NCI-H1417 treated with DMSO at 0.1 percent for 48 hours (cell line): ENCODE measurements at places on chromosomes 4 and X.
A peak's percentile ranks its signal among the peaks of the same experiment; 100 is the strongest.

GRCh38 chr4:74873545-74874301 is 59.2 kb upstream of the PARM1 start:
- DNase-seq, result peak; percentile 76

DNA sequence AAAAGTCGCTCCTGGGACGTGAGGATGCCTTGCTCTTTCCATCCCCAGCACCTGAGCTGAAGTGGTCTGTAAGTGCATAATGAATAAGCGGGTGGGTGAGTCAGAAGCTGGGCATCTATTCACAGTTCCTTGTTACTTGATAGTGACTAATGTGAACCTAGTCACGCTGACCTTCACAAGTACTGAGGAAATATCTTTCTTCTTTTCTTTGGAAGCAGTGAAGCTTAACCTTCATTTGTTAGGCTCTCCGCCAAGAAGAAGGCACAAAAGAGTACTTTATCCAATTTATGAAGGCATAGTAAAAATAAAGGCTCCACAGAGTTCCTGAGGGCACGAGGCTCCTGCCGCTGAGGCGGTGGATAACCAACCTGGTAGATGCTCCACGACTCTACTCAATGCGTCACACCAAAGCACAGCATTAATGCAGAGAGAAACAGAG is 475.7 kb upstream of the SLIT2 start:
- no peak for DNase-seq

DNA sequence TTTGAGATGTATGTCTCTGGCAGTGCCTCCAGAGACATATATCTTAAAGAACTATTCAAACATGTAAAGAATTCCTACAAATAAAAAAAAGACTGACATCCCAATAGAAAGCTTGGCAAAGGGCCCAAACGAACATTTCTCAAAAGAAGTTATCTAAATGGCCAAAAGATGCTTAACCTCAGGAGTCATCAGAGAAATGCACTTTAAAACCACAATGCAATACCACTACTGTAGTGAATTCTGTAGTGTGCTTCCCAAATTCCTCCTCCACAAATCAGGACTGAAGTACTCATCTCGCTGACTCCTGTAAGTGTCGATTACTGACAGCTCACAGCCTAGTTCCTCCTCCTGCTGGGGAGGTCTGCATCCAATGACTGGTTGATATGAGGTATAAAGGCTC is 129.0 kb upstream of the MAMLD1 start:
- no peak for DNase-seq

GRCh38 chrX:48531358-48531959 is 8.1 kb upstream of the TBC1D25 start:
- DNase-seq, result no peak

GRCh38 chrX:11105080-11105479 is 6.1 kb upstream of the HCCS start:
- DNase-seq, result no peak

- DNase-seq, result no peak
These were observed 44.9 kb downstream of the MMRN1 start for GRCh38 chr4:89939546-89939945.

DNA sequence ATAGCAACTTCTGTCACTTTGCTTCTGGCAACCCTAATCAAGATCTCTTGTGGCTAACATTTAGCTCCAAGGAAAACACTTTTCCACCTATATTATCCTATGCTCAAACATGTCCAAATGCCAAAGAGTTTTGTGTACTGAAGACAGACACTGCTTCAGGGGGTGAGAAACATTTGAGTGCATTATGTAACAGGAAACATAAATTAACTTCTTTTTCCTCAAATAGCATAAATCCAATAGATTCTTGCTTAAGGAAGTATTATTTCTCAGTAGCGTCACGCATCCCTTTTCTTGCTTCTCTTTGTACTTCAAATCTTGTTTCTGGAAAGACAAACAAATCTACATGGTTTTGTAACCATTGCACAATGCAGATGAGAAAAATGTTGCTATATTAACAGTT is 839.1 kb downstream of the GLUD2 start:
- DNase-seq, result no peak

DNA sequence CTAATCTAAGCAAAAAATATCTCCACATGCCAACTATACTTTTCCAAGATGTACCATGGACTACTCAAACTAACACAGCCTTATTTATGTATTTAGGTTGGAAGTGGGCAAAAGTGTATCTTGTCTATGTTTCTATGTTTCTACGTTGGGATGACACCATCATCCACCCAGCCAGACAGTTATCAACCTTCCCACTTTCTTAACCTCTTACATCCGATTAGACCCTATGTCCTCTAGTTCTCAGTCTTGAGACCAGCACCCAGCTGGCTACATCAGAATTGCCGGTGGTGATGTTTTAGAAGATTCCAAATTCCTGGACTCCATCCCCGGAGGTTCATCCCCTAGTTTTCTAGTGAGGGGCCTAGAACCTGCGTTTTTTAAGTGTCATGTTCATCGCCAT is 1.0 kb upstream of the AASDH start:
- DNase-seq, result no peak

- no peak for DNase-seq
These were observed 76.2 kb upstream of the TEX13D start for GRCh38 chrX:124256216-124256615.

DNA sequence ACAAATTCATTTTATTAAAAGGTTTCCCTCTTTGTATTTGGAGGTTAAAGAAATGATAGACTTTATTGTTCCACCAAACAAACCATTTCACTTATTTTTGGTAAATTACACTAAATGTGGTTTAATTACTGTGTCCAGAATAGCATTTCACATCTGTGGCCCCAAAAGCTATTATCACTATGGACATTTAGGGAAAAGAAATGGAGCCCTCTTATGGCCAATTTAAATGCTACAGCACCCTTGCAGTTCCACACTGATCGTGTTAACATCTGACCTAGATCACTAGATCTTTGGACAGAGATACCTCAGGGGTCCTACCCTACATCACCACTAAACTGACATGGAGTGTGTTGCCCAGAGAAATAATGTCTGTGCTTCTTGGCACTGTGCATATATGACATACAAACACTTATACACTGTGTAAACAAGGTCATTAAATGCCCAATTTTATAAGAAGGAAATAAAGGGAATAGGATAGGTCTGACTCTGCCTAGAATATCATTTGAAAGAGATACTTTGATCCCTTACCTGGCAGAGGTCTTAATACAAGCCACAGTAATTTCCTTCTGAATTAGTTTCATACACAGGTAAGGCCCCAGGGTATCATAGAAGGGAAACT is 163.9 kb downstream of the KDR start:
- DNase-seq, result no peak

- DNase-seq, result no peak
These were observed 82.2 kb downstream of the STOX2 start for GRCh38 chr4:183986971-183987946.

GRCh38 chrX:84724576-84724975 is 222.3 kb upstream of the HDX start:
- no peak for DNase-seq

DNA sequence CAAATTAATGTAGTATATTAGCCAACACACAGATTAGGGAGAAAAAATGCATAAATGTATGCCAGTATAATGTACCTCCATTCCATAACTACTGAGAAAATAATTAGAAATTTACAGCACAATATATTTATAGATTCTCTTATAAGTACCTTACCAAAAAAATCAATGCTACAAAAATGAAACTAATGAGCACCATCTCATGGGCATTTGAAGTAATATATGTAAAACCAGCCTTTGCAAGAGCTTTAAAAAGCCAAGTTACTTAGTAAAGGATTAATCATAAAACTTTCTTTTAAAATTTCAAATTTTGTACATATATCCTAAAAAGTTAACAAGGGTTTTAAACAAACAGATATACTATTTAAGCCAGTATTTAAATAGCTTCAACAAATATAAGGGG is 43.2 kb downstream of the LRBA start:
- no peak for DNase-seq

- no peak for DNase-seq
These were observed 103.1 kb downstream of the PAPSS1 start for GRCh38 chr4:107616838-107617389.

- DNase-seq, result no peak
These were observed 24.4 kb downstream of the SYAP1 start for GRCh38 chrX:16743604-16744325.

GRCh38 chr4:2714061-2714770 is 41.9 kb downstream of the TNIP2 start:
- no peak for DNase-seq

DNA sequence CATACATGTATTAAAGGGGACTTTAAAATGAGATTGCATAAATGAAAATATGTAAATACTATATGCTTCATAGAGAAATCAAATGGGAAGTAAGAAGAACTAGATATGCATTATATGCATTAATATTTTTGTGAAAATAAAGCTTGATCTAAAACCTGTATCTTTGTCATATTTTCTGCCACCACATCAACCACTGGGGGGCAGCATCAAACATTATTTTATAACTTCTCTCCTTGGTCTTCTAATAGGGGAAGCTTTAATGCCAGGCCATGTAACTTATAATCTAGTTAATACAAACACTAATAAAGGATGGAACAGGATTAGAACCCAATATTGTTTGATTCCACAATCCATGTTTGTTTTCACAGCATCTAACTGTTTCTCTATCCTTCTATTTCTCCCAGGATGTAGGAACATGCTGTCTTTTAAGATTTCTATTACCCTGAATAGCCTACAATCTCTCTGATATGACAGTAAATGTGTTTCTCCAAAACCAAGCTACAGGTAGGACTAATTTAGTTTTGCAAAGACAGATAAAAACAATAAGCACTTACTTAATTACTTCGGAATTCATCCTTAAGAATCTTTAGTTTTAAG is 10.0 kb downstream of the QRFPR start:
- no peak for DNase-seq
